Epithelial cell of proximal tubule (primary cell): ENCODE measurements at places on chromosomes 12 and 14. TPM values are rescaled to one million over a fixed set of nuclear protein-coding genes. Genes with fewer than 3 reads are reported as not detected.

Gene AGAP2
- total RNA-seq: under 0.01 TPM in 1 of 2 replicates, not detected in the other

DNA sequence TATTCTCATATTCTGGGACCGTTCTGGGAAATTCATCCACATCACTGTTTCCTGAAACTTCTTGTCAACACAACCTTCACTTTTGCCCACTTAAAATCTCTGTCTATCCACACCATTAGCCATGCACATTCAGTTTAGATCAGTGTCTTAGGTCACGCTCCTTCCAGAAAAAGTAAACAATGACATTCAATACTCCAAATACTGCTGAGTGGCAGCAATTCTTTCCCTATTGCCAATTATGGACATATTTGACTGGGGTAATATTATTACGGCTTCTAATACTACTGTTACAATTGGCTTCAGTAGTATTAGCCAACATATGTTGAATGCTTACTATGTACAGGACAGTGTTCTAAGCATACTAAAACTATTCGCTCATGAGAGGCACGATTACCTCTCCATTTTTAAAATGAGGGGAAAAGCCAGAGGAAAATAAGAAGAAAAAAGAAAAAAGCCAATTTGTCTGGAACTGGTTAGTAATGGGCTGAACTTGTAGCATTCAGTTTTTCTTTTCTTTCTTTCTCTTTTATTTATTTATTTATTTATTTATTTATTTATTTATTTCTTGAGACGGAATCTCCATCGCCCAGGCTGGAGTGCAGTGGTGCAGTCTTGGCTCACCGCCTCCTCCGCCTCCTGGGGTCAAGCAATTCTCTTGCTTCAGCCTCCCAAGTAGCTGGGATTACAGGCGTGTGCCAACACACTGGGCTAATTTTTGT is 23.4 kb downstream of the LTBR start:
- DNase-seq: no peak

Gene LUM
- total RNA-seq: 0.29 and 0.69 TPM in 2 replicates

- no peak for DNase-seq
Observed at GRCh38 chr14:76133103-76133502, 18.6 kb upstream of the GPATCH2L start.

DNA sequence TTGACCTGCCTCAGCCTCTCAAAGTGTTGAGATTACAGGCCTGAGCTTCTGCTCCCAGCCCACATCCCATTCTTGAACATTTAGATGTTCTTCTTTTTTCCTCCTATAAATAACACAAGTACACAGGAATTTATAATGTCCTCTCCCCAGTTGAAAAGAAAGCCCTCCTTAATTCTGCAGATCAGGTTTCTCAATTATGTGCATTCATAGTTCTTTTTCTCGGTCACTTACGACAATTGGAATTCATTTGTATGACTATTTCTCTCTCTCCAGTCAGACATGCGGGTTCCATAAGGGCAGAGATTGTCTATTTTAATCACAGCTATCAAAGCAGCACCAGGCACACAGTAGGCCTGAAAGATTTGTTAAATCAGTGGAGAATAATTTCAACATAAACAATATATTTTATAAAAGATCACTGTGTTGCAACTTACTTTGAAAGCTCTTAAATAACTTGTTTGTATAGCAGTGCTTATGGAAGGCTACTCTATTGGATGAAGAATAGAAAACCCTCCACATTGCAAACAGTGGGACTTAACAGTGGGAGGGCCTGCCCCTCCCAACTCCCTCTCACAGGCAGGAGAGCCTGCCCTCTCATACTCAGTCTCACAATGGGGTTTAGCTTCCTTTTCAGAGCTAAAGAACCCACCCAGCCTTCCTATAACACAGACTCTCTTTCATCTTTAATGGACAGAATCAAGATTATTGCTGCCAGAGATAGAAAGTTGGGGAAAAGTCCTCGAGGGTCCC is 84.1 kb upstream of the TRAF3 start:
- DNase-seq: no peak

Gene NAV3
- 15.5 and 27.9 TPM in 2 replicates for total RNA-seq

DNA sequence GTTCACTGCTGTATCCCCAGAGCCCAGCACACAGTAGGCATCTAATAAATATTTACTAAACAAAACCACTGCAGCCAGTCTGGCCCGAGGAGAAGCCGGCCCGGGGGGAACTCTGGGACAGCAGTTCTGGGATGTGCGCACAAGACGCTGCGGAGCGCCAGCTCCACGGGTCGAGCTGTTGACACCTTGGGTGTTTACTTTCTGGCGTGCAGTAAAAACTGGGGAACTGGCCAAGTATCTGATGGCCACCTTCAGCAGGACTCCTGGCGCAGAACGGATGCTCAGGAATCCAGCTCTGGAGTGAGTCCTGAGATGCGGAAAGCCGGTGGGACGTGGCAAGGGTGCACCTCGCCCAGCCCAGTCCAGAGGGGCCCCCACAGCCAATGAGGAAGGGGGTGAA is 65.6 kb downstream of the NCOR2 start:
- no peak for DNase-seq

Gene ADAM20
- not detected in 2 replicates for total RNA-seq

Gene THAP2
- total RNA-seq: 1.4 and 3.9 TPM in 2 replicates

DNA sequence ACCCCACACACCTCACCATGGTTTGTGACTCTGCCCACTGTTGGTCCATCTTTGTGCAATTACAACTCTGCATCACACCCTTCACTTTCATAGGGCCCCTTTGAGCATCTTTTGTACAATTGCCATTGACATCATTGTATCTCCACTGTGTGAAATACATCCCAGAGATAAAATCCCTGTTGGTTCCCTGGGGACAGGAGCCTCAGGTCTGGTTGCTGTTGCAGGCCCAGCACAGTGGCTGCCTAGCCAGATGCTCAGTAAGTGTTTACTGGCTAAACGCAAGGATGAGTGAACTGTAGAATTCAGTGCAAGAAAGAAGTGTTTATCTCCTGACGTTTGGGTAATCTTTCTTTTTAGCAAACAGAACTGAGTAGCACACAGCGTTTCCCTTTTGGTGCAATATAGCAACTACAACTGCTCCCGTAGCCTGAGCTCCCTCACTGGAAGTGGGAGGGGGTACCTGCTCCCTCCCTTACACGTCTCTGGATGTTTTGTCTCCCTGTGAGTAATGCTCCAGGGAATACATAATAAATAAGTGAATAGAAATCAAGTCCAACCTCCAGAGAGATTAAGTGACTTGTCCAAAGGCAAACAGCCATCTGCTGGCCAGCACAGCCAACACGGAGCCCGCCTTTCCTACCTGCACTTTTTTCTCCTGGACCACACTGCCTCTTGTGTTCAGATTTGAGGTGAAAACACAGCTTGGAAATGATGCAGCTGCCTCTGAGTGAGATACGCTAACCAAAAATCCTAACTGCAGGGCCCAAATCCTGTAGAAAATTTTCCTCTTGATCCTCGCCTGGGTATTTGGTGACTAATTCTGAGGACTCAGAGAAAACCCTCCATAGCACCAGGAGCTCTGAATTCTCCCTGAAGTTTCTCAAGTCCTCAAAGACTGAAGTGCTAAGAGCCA is 27.4 kb downstream of the GALNT16 start:
- no peak for DNase-seq

DNA sequence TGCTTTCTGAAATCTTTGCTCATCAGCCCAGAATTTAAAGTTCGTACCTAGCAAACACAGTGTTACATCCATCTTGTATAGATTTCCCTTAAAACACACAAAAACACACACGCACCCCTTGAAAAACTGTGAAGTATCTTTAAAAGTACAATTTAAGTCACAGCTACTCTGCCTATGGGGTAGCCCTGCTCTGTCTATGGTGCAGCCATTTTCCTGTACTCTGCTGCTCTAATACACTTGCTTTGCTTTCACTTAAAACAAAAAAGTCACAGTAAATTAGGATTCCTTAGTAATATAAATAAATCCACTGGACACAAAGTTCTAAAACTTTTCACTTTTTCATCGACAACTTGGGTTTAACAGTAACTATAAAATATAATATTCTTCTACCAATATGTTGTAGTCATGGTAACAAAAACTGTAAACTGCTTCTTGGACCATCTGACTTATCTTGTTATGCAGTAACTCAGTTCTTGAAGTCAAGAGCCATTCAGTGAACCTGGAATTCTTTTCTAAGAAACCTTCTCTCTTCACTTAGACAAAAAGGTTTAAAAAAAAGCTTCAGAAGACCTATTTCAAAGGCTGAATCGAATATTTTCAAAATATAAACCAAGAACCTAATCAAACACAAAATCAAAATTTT is 63.5 kb downstream of the MED13L start:
- DNase-seq: no peak
